ENCODE measurements at places on chromosomes 3 and 15.

- DNase-seq: no peak
These were observed 32.5 kb upstream of the GP5 start for GRCh38 chr3:194431554-194431953.

DNA sequence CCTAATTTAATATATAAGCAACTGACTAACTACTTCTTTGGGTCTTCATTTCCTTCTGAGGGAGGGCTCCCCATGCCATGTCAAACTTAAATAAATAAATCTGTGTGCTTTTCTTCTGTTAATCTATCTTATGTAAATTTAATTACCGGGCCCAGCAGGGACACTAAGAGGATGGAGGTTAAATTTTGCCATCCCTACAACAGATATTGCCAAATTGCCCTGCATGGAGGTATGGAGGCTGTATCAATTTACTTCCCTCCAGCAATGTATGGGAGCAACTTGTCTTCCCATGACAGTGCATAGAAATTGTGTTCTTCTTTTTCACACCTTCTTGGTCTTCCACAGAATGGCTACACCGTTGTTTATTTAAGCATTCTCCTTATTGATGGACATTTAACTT lies 129.0 kb downstream of the NFKBIZ start:
- no peak for DNase-seq

GRCh38 chr3:2517500-2518172 lies 419.0 kb downstream of the CNTN4 start:
- no peak for DNase-seq

DNA sequence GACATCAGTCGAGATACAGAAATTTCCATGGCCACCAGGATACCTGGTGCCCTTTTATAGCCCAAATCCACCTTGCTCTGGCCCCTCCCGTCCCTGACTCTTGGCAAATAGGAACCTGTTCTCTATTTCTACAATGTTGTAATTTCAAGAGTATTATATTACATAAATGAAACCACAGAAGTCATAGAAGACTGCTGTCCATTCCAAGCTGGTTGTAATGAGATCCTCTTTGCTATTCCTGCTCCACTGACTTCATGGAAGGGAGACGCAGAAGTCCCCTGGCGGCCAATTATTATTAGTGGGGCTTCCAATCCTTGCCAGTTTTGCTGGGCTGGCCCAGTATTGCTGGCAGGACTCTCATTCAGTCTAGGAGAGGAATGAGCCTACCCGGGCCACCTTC lies 26.6 kb downstream of the DCP1A start:
- DNase-seq: no peak

DNA sequence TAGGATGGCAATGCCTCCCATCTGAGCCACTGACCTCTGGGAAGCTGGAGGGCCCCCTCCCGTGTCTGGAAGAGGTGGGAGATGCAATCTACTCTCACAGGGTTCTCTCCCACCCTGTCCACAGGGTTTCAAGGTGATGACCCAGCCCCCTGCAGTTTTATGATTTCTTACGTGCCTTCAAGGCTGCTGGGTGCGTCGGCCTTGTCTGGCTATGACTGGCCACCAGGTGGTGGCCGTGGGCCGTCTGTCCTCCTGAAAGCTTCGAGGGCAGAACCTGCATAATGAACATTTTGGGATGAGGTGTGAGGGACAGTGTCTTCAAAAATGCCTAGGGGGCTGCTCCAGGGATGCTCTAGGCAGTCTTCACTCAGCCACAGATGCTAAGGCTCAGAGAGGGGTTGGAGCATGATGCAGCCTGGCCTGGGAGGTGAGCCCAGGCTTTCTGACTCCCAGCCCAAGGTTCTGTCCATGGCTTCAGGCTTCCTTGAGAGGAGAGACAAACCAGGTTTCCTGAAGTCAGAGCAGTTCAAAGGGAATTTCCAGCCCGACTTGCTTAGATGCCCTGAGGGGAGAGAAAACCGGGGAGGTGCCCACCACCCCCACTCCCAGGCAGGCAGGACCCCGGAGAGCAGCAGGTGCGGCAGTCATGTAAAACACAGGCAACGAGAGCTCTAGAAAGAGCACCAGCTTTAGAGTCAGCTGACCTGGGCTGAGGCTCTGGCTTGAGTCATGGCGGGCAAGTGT lies 18.7 kb downstream of the ISG20 start:
- no peak for DNase-seq

DNA sequence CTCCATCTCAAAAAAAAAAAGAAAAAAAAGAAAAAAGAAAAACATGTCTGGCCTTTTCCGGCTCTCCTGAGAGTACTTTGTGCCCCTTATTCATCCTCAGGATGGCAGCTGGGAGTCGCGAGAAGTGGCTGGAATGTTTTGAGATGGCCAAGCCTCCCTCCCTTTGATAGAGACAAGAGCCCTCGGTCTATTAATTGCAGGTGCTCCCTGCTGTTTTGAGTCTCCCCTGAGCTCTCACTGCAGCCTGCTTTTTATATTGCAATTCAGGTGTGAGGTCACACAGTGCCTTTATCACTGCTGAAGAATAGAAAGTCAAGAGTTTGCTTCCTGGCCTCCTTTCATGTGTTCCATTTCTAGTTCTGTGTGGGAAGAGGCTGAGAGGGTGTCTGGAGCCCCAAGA lies 10.9 kb downstream of the CA12 start:
- no peak for DNase-seq

DNA sequence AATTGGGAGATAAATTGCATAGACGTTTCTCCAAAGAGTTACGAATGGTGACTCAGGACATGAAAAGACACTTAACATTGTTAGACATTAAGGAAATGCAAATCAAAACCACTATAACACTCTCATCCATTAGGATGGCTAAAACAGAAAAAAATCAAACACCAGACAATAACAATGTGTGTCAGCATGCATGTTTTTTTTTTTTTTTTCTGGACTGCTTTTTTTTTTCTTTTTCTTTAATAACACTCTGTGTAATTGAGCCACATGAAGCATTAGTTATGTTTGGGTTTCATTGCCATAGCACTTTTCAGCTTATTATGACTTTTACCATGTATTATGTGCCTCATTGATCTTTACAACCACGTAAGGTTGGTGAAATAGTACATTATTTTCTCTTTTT lies 95.0 kb downstream of the NFKBIZ start:
- no peak for DNase-seq

DNA sequence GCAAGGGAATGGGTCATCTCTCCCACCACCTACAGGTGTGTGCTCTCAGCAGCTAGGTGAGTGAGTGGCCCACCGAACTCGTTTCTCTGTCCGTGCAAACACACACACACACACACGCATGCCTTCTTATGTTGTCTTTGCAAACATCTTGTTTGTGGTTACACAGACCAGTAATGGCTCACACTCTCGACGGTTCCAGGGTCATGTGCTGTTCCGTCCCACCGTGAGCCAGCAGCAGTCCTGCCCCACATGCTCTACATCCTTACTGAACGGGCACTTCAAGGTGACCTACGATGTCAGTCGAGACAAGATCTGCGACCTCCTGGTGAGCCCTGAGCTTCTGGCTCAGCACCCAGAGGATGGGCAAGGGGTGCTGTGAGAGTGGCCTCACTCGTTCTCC lies 4.3 kb downstream of the ITIH1 start:
- no peak for DNase-seq

- DNase-seq: no peak
These were observed 601.0 kb upstream of the SGO1 start for GRCh38 chr3:20787005-20787404.

DNA sequence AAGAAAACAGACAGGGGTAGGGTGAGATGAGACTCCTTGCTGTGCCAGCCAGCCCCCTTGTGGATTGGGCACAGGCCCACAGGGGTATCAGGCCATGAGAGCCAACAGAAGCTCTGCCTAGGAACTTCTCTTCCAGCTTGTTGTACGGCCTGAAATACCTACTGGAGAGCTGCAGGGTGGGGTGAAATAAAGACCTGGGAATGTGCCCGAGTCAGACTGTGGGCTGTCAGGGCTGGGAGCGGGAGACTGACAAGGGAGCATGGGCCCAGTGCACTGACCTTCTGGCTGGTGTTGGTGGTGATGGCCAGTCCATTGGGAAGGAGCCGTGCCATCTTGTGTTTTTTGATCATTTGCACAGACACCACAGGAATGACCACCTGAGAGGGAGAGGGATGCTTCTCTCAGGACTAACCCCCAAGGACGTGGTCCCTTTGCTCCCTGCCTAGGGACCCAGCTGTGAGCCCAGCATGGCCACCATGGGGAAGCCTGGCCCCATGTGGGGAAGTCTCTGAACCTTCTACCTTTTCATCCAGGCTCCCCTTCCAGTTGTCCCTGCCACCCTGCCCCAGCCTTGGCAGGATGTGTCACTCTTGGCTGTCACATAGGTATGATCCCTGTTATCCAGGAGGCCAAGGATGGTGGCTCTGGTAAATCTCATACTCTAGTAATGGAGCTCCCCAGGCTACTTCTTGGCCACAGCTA lies 30.7 kb downstream of the GRAMD2A start:
- no peak for DNase-seq

DNA sequence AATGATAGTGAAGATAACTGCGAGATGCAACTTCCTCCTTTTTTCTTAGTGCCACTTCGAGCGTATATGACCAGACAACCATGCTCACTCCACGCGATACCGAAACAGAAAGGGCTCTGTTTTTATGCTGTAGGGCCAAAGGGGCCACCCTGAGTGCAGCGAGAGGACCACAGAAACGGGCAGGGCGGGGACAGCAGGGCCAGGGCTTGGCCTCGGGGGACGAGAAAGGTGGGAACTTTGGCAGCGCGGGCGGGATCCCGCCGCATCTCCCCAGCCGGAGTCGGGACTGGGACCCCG lies 483 bp downstream of the VPS13C start:
- no peak for DNase-seq

GRCh38 chr3:10263646-10264363 lies 15.5 kb downstream of the TATDN2 start:
- no peak for DNase-seq

DNA sequence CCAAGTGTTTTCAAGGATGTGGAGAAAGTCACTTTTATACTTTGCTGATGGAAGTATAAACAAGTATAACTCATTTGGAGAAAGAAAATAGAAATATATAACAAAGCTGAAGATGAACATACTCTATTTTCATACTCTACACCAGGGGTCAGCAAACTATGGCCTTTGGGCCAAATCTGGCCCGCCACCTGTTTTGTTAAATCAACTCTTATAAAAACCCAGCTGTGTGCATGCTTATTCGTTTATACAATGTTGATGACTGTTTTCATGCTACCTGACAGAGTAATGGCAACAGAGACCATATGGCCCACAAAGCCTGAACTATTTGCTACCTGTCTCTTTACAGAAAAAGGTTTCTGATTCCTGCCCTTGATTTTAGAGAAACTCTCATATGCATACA lies 124.0 kb downstream of the NR1D2 start:
- DNase-seq: no peak

DNA sequence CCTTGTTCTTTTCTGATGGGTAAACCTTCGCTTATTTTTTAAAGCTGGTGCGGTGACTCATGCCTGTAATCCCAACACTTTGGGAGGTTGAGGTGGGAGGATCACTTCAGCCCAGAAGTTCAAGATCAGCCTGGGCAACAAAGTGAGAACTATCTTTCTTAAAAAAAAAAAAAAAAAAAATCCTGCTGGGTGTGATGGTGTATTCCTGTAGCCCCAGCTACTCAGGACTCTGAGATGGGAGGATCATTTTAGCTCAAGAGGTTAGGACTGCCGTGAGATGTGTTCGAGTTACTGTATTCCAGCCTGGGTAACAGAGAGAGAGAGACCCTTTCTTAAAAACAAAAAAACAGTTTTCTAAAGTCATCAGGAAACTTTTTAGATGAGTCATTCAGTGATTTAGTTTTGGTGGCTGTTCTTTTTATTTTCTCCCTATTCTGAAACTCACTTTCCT lies 37.7 kb downstream of the SLMAP start:
- DNase-seq: no peak

Measured in NCI-H1048 (cell line).